DMS79 (cell line): ENCODE measurements at places on chromosomes 1 and 21.
A peak's percentile ranks its signal among the peaks of the same experiment; 100 is the strongest.

DNA sequence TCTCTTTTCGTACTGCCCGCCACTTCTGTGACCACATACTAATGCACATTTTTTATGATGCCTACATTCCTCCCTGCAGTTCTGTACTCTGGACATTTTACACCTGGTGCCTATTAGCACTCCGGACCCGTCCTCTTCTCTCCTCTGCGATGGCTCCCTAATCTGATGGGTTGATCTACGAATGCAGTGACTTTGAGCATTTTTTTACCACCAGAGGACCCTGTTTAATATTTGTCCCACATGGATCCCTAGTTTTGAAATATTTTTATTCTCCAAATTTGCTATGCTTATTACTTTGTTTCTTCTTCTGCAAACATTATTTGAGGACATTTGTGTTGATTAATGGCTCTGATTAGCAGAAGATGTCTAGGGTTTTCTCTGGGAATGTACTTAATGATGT is 5.2 kb downstream of the PPFIA4 start:
- DNase-seq, result no peak

DNA sequence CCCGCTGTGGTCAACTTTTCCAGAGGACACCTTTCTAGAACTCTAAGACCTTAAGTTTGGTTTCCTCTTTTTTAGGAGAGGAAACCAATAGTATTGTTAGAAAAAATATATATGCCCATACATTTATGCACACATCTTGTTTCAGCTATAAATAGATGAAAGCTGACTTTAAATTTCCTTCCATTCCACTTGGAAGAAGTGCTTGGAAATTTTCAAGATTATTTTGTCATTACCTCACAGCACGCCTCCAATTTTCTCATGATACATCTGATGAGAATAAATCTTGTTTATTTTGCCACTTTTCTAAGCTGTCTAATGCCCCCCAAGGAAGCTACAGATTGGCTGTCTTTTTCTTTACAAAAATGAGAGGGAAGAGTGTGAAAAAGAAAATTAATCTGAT is 65.8 kb downstream of the NIBAN1 start:
- DNase-seq, result no peak

DNA sequence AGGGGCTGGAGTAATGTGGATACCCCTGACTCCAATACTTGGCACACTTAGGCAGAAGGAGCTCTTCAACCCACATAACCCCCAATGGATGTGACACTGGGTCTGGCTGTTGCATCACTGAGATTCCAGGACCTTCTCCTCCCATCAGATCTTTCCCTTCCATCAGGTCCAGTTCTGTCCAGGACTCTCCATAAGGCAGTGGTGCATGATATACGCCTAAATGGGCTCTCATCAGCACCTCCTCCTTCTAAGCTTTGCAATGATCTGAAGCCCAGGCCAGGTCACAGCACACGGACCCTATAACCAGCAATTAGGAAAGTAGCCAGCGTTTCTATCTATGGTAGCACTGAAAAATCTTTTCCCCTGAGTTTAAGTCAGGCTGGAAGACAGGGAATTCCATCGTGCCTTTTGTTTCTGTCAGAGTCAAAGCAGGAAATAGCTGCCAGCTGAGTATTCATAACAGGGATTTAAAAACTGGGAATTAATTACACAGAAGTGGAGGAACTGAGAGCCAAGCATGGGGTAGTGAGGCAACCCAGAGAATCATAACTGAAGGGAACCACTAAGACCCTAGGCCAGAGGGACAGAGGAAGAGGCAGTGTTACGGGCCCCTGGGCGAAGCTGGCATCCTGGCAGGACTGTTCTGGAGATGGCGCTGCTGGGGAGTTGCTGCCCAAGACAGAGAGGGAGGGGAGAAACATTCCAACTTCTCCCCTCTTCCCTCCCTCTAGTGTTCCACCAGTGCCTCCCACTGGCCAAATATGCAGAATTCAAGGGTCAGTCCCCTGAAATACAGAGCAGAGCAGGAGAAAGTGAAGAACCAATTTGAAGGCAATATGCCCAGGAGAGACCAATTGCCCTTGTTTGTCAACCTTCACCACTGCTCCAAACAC is 37.5 kb upstream of the HOOK1 start:
- DNase-seq, result no peak

- DNase-seq, result no peak
Measured at GRCh38 chr1:63845346-63845745, 71.5 kb downstream of the ROR1 start.

GRCh38 chr1:234958066-234958705 is 170.5 kb downstream of the TOMM20 start:
- no peak for DNase-seq

GRCh38 chr1:6294890-6295556 is 34.1 kb upstream of the GPR153 start:
- no peak for DNase-seq

- DNase-seq, result no peak
Measured at GRCh38 chr1:8939362-8939995, 6.2 kb upstream of the CA6 start.

- DNase-seq, result no peak
Measured at GRCh38 chr1:9224664-9225410, 9.7 kb upstream of the H6PD start.

GRCh38 chr1:231720652-231721325 is 94.2 kb downstream of the DISC1 start:
- DNase-seq, result peak; percentile 63

- peak; percentile 93 for DNase-seq
Measured at GRCh38 chr1:43439781-43440180, 13.9 kb downstream of the HYI start.

- no peak for DNase-seq
Measured at GRCh38 chr1:171351961-171352360, 38.0 kb downstream of the FMO4 start.

- no peak for DNase-seq
Measured at GRCh38 chr1:209797978-209798639, 7.8 kb downstream of the IRF6 start.

GRCh38 chr1:29237852-29238619 is 1.7 kb downstream of the PTPRU start:
- no peak for DNase-seq

- DNase-seq, result no peak
Measured at GRCh38 chr1:194117582-194117981, 931.2 kb upstream of the B3GALT2 start.

DNA sequence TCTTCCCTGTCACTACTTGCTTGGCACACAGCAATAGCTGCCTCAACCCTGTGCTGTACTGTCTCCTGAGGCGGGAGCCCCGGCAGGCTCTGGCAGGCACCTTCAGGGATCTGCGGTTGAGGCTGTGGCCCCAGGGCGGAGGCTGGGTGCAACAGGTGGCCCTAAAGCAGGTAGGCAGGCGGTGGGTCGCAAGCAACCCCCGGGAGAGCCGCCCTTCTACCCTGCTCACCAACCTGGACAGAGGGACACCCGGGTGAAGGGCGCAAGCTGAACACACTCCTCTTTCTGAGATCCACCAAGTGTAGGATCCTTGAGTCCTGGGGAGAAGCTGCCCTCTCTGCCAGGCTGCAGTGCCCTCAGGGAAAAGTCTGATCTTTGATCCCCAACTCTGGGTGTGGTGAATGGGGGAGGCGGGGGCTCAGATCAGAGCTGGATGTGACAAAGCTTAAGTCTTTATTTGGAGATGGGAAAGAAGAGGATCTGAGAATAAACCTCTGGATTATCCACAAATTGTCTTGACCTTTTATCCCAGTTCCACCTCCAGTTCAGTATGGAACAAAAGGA is 1.2 kb downstream of the RXFP4 start:
- no peak for DNase-seq

DNA sequence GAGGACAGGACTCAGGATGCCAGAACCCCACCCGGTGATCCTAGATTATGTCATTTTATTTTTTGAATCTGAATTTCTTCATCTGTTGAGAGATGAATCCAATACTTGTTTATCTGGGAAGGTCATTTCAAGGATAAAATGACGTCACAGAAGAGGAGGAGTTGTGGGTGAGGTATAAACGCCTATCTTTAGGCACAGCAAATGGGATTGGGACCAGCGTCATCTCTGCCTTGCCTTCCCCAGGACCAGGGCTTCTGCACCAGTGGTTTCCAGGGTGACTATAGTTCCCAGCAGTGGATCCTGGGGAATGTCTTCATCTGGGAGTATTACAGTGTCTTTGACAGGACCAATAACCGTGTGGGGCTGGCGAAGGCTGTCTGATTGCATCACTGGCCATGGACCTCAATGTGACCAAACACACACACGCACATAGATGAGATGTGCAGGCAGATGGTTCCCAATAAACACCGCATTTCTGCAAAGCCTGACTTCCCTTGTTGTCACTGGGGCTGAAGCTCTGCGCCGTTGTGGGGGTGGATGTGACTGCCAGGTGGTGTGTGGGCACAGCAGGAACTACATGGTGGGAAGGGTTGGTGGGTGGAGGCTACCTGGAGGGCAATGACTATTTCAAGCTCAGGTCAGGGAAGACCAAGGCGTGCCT is 28.1 kb downstream of the KCNA10 start:
- no peak for DNase-seq

- no peak for DNase-seq
Measured at GRCh38 chr1:201535046-201535918, 3.6 kb upstream of the NAV1 start.

GRCh38 chr1:222068101-222068500 is 326.2 kb upstream of the DUSP10 start:
- no peak for DNase-seq

DNA sequence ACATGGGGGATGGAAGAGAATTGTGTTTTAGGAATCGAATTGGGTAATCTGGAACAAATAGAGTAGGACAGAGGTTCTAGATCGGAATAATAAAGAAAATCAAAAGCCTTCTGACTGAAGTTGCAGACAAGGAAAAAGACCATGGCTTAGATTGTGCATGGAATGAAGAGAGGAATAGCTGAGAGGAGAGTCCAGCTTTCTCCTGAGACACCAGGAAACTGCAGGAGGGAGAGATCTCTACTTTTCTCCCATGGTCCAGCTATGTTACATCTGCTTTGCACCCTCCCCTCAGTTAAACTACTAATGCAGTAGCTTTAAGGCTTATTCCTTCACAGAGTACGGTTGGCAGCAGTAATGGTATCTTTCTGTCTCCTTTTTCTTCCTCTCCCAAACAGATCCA is 13.4 kb downstream of the SLAMF7 start:
- DNase-seq, result no peak

GRCh38 chr1:25765136-25765922 is 34.7 kb upstream of the SELENON start:
- no peak for DNase-seq

DNA sequence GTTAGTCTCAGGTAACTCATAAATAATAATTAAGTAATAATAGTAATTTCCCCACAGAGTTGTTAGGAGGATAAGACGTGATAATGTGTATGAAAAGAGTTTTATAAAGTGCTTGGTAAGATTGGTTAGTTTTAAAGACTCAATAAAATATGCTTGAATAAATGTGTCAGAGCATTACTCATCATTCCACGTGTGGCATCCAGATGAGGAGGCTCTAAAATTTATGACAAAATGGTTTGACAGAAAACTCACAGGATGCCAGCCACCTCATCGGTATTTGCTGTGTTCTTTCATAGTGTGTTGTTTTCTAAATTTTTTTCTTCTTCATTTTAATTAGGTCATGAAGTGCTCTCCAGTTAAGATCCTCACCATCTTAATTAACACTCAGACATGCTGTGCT is 19.1 kb upstream of the SPAG17 start:
- no peak for DNase-seq

DNA sequence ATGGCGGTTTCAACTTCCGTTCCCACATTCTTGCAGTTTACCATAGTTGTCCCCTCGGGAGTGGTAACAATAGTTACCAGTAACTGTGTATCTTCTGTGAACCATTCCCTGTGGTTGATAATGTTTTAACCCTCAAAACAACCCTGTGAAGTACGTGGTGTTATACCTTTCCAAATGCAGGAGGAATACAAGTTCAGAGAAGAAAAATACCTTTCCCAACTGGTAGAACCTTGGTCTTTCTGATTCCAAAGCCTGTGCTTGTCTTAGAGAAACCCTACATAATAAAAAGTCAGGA is 789 bp downstream of the BTF3L4 start:
- DNase-seq, result no peak

GRCh38 chr1:21564521-21565095 is 55.4 kb downstream of the ALPL start:
- no peak for DNase-seq

DNA sequence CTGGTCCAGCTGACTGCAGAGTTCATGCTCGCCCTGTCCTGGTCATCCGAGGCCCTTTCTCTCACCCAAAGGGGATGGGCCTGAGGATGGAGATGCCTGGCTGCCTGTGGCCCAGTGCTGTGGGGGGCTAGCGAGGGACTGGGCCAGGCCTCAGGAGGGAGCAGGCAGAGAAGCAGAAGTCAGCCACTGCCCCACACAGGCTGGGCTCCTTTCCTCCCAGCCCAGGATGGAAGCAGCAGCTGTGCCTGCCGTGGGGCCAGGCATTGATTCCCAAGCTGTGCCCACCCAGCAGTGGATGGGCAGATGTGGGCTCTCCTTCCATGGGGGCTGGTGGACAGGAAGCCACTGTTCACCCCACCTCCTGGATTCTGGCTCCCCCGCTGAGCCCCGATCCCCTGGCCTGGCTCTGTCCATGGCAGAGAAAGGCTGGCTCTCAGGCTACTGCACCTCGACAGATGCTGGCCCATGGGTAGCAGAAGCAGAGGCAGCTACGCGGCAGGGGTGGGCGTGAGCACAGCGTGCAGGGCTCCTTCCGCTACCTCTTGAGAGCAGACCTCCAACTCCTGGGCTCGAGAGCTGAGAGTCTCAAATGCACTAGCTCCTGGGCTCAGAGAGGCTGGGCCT is 24.6 kb downstream of the RUNX3 start:
- DNase-seq, result no peak

- no peak for DNase-seq
Measured at GRCh38 chr1:116737855-116738321, 16.3 kb upstream of the CD2 start.

DNA sequence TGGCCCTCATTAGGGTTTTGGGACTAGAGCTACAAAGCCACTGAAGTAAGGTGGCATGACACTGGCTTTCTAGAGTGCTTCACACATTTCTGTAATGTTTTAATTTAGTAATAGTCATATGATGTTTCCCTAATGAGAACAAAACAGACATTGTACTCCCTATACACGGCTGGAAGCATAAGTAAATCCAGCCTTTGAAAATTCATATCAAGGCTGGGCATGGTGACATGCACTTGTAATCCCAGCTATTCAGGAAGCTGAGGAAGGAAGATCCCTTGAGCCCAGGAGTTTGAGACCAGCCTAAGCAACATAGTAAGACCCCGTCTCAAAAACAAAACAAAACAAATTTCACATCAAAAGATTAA is 7.4 kb downstream of the USP48 start:
- DNase-seq, result no peak

DNA sequence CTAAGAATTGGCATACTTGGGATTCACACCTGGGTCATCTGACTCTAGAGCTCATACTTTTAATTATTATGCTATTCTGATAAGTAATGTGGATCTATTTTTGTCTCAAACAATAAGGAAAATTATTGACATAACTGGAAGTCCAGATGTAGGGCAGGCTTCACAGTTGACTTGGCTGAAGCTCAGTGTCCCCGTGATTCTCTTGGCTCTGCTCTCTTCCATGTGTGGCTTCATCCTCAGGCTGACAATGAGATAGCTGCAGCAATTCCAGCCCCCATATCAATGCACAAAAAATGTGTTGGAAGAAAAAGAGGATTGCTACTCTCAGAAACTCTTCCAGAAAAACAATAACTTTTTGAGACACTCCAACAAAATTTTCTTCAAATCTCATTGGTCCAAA is 23.8 kb downstream of the HSD11B1 start:
- no peak for DNase-seq

- DNase-seq, result no peak
Measured at GRCh38 chr21:26093122-26093521, 77.4 kb downstream of the APP start.

- DNase-seq, result no peak
Measured at GRCh38 chr1:111446967-111447892, 1.8 kb downstream of the WDR77 start.

GRCh38 chr1:3623441-3624199 is 1.2 kb upstream of the TPRG1L start:
- no peak for DNase-seq
